ENCODE measurements at places on chromosomes 16 and 17.

DNA sequence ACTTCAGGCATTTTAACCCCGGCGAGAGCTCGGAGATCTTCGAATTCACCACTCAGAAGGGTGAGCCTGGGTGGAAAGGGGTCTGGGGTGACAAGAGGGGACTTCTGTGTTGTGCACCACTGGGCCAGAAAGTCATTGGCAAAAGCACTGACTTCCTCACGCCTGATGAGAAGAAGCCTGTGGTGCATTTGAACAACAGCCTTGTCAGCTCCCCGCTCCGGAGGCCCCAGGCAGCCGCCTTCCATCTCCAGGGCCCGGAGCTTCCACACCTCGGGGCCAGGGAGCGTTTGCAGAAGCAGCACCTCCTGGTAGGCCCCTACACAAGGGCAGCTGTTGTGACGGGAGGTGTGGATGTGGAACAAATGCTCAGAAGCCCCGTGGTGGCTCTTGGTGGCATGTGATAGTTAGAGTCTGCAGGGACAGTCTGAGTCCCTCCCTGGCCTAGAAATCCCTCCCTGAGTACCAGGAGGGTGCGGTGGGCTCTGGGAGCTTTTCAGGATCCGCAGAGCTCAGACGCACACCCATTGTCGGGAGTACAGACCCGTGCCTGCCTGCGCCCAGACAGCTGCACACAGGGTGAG, 9.7 kb downstream of the CACNG1 start:
- no peak for DNase-seq

- no peak for DNase-seq
Measured at GRCh38 chr17:68382582-68383085, 74.7 kb downstream of the WIPI1 start.

DNA sequence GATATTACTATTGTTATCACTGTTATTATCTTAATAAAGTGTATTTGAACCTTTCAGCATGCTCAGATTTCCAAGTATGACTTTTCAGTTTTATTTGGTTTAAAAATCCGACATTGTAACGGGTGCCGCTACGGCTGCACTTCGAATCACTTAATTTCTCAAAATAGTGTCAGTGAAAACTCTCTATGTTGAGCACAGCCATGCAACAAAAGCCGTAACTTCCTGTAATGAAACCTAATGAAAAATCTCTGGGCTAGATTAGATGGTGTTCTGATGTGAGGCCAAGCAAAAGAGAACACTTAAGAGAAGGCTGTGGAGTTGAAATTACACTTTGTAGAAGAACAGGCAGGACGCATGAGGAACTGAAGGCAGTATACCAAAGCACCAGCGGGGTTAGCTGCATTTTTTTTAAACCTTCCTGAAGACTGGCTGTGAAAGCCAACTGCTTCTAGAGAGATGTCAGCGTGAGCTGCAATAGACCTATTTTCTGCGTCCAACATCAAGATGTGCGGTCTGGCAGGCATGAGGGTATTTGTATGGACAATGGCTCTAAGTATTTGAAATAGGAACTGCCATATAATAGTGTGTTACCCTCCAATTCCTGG, 1545.0 kb upstream of the GOT2 start:
- DNase-seq, result no peak

DNA sequence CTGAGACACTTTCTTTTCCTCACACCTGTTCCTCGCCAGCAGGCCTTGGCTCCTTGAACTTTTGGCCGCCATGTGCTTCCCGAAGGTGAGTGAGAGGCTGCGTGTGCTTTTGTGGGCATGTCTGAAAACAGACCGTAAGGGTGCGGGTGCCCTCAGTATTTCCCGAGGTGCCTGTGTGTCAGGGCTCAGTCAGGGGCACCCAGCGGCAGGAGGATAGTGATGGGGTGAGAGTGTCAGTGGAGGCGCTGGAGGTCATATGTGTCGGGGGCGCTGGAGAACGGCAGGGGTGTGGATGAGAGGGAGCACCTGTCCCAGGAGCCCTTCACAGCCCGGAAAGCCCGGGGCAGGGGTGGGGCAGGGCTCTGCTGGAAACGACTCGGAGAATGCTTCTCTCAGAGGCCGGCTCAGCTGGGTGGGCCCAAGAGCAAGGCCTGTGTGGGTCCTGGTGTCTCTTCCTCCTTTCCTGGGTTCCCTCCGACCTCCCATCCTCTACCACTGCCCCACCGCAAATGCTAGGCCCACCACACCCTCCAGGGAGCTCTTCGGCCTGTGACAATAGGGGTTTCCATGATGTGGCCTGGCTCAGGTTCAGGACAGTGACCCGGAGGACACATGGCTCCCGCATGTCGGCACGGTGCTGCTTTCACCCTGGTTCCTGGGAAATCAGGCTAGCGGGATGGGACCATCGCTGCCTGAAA, 451 bp downstream of the IL32 start:
- no peak for DNase-seq

DNA sequence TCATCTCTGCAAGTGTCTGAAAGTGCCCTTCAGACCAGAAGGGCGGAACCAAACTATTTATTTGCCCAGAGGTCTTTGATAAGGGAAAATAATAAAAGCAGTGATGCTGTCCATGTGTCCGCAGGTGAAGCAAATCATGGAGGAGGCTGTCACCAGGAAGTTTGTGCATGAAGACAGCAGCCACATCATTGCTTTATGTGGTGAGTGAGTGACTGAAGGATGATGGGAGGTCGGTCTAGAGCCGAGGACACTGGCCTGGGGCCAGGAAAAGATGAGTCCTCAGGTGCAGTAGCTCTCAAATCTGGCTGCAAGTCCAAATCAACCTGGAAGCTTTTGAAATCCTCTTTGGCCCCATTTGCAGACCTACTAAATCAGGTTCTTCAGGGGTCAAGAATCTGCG, 6.1 kb downstream of the SGSM2 start:
- DNase-seq, result no peak

DNA sequence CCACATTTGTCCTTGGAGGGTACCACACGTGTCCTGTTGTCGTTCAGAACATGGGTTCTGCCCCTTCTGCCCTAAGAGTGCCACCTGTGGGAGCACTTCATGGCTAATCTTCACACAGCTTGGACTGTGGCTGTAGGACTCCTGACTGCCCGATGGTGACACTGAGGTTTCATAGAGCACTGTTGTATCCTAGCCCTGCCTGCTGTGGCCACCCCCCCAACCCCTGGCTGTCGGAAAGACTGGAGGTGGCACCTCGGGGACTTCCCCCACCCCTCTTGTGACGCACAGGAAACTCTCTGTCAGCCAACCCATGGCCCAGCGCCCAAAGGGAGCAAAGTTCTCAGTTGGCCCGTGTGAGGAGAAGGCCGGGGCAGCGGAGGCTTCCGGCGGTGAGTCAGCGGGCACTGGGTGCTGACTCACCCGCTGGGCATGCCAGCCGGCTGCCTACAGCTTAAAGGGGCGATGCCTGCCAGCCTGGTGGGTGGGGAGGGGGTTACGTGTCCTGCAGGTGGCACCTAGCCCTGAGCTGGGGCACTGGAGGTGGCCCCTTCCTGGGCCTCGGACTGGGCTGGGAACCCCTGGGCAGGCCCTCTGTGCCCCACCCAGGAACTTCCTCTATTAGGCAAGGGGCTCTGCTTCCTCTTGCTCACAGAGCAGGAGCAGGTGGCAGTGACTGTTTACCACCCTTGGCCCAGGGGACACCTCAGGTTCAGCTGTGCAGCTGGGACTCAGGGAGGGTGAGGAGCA, 3.4 kb downstream of the MAP2K3 start:
- peak; percentile 87 for DNase-seq

GRCh38 chr16:54407596-54407995, 121.0 kb upstream of the IRX3 start:
- DNase-seq, result no peak

GRCh38 chr17:10162096-10162495, 36.3 kb downstream of the GAS7 start:
- no peak for DNase-seq

DNA sequence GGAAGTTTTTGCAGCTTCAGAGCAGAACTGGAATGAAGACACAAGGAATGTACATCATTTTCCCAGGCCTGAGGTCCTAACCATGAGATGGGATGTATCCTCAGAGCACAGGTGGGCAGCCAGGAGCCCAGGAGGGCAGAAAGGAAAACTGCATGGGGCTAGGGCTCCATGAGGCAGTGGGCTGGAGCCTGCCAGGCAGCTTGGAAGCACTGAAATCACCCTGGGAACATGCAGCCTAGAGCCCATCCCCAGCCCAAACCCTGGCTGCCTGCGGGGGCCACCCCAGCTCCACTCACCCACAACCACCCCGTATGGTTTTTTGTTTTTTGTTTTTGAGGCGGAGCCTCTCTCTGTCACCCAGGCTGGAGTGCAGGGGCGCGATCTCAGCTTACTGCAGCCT, 86.2 kb upstream of the SIAH1 start:
- DNase-seq, result no peak

GRCh38 chr17:2713881-2714280, 2.3 kb upstream of the CLUH start:
- DNase-seq, result no peak

GRCh38 chr17:27407916-27408864, 48.1 kb upstream of the KSR1 start:
- peak; percentile 54 for DNase-seq

DNA sequence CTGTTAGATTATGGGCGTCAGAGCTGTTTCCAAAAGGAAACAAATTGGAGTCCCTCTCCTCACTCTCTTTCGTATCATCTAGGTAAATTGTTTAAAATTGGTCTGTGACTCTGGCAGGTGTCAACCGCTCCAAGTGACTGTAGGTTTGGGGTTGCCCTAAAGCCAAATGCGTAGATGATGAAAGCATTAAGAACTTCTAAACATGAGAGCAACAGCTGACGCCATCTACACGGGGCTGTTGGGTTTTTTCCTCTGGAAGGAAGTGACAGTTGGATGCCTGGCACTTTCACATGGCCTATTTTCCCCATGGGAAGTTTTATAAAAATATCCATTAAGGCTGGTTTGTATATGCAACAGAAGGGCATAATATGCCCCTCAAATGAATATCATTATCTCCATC, 215.7 kb upstream of the CACNG5 start:
- DNase-seq, result no peak

GRCh38 chr16:28277537-28278388, 14.6 kb upstream of the SBK1 start:
- no peak for DNase-seq

GRCh38 chr17:58004060-58004459, 3.0 kb downstream of the SRSF1 start:
- DNase-seq, result no peak

Measured in epithelial cell of proximal tubule (primary cell).